ENCODE measurements at places on chromosomes 1 and 21. TPM values are rescaled to one million over a fixed set of nuclear protein-coding genes. Genes with fewer than 3 reads are reported as not detected.

ATP6V1G3 gene
- polyA plus RNA-seq = not detected

KCNN3 gene
- not detected for polyA plus RNA-seq

GRHL3 gene
- polyA plus RNA-seq = not detected

KIF17 gene
- polyA plus RNA-seq = not detected

KPRP gene
- not detected for polyA plus RNA-seq

KANK4 gene
- not detected for polyA plus RNA-seq

MCOLN2 gene
- polyA plus RNA-seq = 0.75 TPM

IFI44L gene
- 17.4 TPM for polyA plus RNA-seq

DCST2 gene
- polyA plus RNA-seq = not detected

GUCA2A gene
- not detected for polyA plus RNA-seq

MAPKAPK2 gene
- 46.6 TPM for polyA plus RNA-seq

KRTAP11-1 gene
- polyA plus RNA-seq = not detected

CFHR5 gene
- not detected for polyA plus RNA-seq

CELA2A gene
- not detected for polyA plus RNA-seq

FCRL4 gene
- not detected for polyA plus RNA-seq

IGSF5 gene
- polyA plus RNA-seq = not detected

MROH7 gene
- polyA plus RNA-seq = not detected

KLHDC9 gene
- not detected for polyA plus RNA-seq

TSPEAR gene
- polyA plus RNA-seq = not detected

GNG4 gene
- not detected for polyA plus RNA-seq

MYOG gene
- polyA plus RNA-seq = not detected

ITLN2 gene
- polyA plus RNA-seq = not detected
